ENCODE measurements at places on chromosomes 4 and X. TPM values are rescaled to one million over a fixed set of nuclear protein-coding genes. Genes with fewer than 3 reads are reported as not detected.

Gene L1CAM
- total RNA-seq: 16.4 TPM

Gene DCAF8L2
- total RNA-seq: not detected

Gene NWD2
- total RNA-seq: not detected

Gene CT45A10
- not detected for total RNA-seq

Gene FRMD7
- not detected for total RNA-seq

Gene TEX13D
- not detected for total RNA-seq

Gene GJB1
- not detected for total RNA-seq

Gene HDX
- total RNA-seq: 4.8 TPM

Gene CCKAR
- total RNA-seq: 0.43 TPM

Gene SLC26A1
- under 0.01 TPM for total RNA-seq

Gene HSFX4
- total RNA-seq: not detected

Gene SUPT20HL1
- not detected for total RNA-seq

Gene RASL11B
- 1.3 TPM for total RNA-seq

Gene DDX53
- under 0.01 TPM for total RNA-seq

Gene COX7B2
- not detected for total RNA-seq

Gene FREM3
- not detected for total RNA-seq

Gene CENPE
- total RNA-seq: 15.5 TPM

Gene ATOH1
- not detected for total RNA-seq

Gene CLCN4
- 2.3 TPM for total RNA-seq

Gene ARHGAP36
- not detected for total RNA-seq

Gene MAGEE1
- 0.64 TPM for total RNA-seq

Gene GABRG1
- total RNA-seq: not detected

Gene CNGA1
- total RNA-seq: under 0.01 TPM

Gene NMU
- total RNA-seq: not detected

Gene DOCK11
- 50.1 TPM for total RNA-seq

Gene EFHC2
- 0.32 TPM for total RNA-seq

Gene TLR3
- 0.97 TPM for total RNA-seq

Gene NDP
- total RNA-seq: not detected

Gene OTC
- not detected for total RNA-seq

Gene DCAF16
- 21.2 TPM for total RNA-seq

Gene RENBP
- total RNA-seq: 12.6 TPM

Gene DOK7
- total RNA-seq: not detected

Gene TRIM75
- 0.32 TPM for total RNA-seq

Gene COL25A1
- total RNA-seq: 6.9 TPM

Gene SH3RF1
- total RNA-seq: 29.3 TPM

Gene GK
- 15.1 TPM for total RNA-seq

Gene ATXN3L
- not detected for total RNA-seq

Gene TCEAL7
- total RNA-seq: 37.0 TPM

Gene KCNIP4
- total RNA-seq: under 0.01 TPM

Gene HELT
- total RNA-seq: not detected

Gene TSPAN5
- 46.1 TPM for total RNA-seq

Gene RAB39B
- 0.43 TPM for total RNA-seq

Gene DMRTC1B
- total RNA-seq: not detected

Gene LRP2BP
- total RNA-seq: 1.3 TPM

Gene UGT2B10
- total RNA-seq: not detected

Gene RAB9B
- total RNA-seq: 0.64 TPM

Gene GYPE
- 0.64 TPM for total RNA-seq

Gene SCOC
- total RNA-seq: 84.6 TPM

Gene FGF5
- total RNA-seq: 6.1 TPM

Gene HSPA4L
- total RNA-seq: 6.5 TPM

Gene GAGE12H
- not detected for total RNA-seq

Gene CXorf49B
- total RNA-seq: not detected

Gene NFKB1
- 67.4 TPM for total RNA-seq
